NCI-H748 treated with DMSO at 0.1 percent for 48 hours (cell line): ENCODE measurements at places on chromosomes 13 and 19.

DNA sequence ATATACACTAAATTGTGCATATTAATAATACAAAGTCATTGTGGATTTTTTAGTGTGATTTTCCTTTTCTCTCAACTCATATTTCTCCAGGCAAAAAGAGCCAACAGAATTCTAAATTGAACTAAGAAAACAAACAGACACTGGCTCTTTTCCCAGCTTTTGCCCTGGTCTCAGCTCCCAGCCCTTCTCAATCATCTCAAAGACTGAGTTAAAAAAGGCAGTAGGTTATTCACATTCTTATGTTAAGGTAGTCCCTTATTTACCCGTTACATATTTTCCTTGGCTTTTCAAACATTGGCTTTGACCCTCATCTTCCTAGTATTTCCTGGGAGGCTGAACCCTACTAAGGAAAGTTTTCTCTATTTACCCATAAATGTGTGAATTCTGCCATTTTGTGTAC is 753.6 kb downstream of the LIG4 start:
- no peak for DNase-seq

DNA sequence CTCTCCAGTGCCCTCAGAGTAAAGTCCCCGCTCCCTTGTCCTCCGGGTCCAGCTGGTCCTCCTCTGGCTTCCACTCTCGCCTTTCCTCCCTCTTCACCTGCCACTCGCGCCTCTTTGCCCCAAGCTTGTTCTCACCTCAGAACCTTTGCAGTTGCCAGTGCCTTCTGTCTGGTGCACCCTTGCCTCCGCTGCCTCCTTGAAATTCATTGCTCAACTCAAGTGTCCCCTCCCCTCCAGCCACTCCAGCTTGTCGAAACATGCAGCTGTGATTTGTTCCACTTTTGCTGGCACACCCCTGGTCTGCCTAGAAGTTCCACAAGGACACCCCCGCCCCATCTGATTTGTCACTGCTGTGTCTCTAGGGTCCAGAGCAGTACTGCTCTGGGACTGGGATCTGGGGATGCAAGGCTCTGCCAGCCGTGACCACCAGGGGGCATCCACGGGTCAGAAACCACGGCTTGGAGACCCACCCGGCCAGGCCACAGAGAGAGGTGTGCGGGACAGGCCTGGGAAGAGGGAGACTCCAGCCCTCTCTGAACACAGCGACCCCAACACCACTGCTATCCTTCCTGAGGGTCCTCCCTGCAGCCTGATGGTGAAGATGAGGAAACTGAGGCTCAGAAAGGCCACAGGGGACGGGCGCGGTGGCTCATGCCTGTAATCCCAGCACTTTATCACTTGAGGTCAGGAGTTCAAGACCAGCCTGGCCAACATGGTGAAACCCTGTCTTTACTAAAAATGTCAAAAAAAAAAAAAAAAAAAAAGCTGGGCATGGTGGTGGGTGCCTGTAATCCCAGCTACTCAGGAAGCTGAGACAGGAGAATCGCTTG is 49.9 kb downstream of the AP1M1 start:
- peak; percentile 1 for DNase-seq

- DNase-seq, result peak; percentile 93
Observed at GRCh38 chr19:45405435-45406225, 761 bp upstream of the PPP1R13L start.

GRCh38 chr13:33610438-33611120 is 207.4 kb upstream of the RFC3 start:
- DNase-seq, result no peak

- DNase-seq, result no peak
Observed at GRCh38 chr19:3850320-3850972, 18.4 kb downstream of the ZFR2 start.

GRCh38 chr19:51576850-51577249 is 5.8 kb downstream of the ZNF175 start:
- no peak for DNase-seq

GRCh38 chr13:31627097-31627845 is 112.1 kb upstream of the RXFP2 start:
- DNase-seq, result no peak

DNA sequence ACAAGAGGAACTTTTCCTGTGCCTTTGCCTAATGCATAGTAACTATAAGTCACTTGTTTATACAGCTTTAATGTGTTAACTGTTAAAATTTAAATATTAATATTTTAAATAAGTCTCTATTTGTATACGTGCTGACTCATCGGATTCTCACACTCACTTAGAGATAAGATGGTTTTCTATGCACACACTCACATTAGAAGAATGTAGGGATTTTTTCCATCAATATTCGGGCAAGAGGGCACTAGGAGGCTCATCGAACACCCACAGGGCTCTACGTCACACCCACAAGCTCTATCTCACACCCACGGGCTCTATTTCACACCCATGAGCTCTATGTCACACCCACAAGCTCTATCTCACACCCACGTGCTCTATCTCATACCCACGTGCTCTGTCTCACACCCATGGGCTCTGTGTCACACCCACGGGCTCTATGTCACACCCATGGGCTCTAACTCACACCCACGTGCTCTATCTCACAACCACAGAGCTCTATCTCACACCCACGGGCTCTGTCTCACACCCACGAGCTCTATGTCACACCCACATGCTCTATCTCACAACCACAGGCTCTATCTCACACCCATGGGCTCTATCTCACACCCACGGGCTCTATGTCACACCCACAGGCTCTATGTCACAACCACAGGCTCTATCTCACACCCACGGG is 73.4 kb downstream of the COL4A2 start:
- no peak for DNase-seq

GRCh38 chr13:39604756-39605155 is 1.8 kb upstream of the LHFPL6 start:
- DNase-seq, result no peak

DNA sequence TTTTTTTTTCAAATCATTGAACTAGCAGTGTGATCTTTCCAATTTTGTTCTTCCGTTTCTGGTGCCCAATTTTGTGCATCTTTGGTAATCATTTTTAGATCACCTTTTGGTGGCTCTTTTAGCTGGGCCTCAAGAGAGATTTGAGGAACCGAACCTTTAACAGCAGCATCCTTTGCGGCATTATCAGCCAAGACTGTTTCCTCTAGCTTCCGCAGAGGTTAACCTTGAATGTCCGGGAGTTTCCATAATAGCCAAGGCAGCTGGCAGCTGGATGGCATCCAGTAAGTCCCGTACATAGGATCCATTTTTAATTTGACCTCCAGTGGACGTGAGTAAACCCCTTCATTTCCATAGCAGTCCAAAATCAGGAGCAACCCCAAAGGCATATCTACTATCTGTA is 9.6 kb downstream of the IRGC start:
- DNase-seq, result no peak

GRCh38 chr19:1481893-1482360 is 2.9 kb upstream of the C19orf25 start:
- DNase-seq, result no peak

GRCh38 chr13:86581706-86582105 is 782.5 kb upstream of the SLITRK6 start:
- no peak for DNase-seq

DNA sequence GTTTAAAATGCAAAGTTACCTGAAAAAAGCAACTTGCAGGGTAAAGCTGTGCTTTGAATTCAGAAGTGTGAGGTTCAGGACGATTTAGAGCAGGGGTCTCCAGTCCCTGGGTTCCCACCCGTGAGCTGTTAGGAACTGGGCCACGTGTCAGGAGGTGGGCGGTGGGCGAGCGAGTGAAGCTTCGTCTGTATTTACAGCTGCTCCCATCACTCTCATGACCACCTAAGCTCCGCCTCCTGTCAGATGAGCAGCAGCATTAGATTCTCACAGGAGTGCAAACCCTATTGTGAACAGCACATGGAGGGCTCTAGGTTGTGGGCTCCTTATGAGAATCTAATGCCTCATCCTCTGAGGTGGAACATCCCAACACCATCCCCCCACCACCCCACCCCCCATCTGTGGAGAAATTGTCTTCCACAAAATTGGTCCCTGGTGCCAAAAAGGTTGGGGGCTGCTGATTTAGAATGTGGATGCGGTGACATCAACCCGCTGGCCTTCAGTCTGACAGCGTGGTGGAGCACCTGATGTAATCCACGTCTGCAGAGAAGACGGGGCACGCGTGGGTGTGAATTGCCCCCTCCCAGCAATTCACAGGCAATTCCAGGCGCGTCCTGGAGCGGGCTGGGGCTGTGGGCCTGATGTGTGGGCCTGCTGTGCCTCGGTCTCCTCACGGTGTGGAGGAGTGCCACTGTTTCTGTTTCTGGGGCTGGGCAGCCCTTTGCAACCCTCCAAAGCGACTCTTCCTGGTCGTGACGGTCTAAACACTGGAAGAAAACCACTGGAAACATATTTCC is 214.0 kb upstream of the SOX1 start:
- peak; percentile 63 for DNase-seq

DNA sequence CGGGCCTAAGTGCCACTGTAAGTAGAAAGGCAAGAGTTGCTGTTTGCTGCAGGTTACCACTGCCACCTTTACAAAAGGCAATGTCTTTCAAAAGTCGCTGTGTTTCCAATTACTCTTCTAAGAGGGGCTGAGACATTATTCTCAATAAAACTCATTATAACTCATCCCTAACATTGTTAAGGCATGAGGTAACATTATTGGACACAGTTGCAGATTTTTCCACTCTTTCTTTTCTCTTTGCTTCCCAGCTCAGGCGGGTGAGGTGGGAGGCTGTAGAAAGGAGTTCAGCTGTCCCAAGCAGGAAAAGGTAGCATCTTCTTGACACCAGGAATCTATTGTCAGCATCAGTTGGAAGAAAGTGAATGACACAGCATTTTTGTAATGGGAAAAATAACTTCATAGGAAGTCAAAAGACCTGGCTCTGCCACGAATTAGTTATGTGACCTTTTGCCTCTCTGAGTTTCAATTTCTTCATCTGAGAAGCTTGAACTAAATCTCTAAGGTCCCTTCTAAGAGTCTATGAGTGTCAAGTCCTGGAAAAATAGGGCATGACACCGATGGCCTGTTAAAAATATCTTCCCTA is 2.1 kb upstream of the UBL3 start:
- DNase-seq, result no peak

DNA sequence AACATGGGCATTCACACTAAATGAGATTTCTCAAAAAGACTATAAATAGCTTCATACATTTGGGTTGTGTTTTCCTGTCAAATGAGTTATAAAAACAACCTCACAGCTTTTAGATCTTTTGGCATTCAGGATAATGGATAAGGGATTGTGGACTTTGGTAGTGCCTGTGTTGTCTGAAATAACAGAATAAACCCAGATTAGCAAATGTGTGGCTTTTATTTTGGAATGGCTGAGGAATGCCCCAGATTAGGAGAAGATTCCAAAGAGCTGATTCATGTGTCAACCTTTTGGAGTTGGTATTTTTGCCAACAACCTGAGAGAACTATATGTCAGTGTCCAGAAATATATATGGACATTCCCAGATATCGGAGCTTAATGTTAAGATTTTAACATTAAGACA is 164.7 kb downstream of the MTUS2 start:
- DNase-seq, result no peak

GRCh38 chr13:76164290-76164689 is 528.2 kb downstream of the LMO7 start:
- no peak for DNase-seq

- no peak for DNase-seq
Observed at GRCh38 chr19:13906521-13906904, 512 bp downstream of the CC2D1A start.

DNA sequence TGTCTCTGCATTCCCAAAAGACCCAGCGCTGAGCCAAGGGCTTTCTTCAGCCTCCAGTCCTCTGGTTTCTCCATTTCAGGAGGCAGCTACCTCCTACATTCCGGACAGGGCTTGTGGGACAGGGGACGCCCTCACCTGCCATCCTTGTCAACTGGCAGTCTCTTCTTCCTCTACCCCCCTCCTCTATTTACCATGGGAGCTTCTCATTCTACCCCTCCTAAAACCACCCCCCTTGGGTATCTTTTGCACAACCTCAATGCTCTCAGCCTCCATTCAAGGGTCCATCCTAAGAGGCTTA is 43.8 kb downstream of the ZNF93 start:
- DNase-seq, result no peak

- no peak for DNase-seq
Observed at GRCh38 chr13:73532582-73532981, 473.8 kb downstream of the KLF5 start.
